Inflammatory macrophage treated with lipopolysaccharide for 4 hours (primary cell): ENCODE measurements at places on chromosomes 12 and 14.

DNA sequence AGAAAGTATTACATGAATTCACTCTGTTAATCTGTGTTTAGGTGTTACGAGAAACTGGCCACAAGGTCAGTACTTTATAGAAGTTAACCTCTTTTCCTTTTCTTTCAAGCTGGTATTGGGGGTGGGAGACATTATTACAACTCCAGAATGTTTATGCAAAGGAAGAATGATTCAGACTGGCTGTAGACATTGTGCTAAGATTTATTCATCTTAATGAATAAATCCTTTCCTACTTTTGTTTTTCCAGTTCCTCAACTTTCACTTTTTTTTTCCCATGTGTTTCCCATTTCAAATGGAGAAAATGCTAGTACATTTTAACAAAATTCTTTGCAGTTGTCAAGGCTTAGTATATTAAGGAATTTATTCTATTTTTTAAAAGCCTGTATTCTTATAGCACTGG is 1.3 kb downstream of the OTOGL start:
- no peak for DNase-seq

GRCh38 chr12:66066137-66066928 is 64.2 kb downstream of the LLPH start:
- DNase-seq = no peak

DNA sequence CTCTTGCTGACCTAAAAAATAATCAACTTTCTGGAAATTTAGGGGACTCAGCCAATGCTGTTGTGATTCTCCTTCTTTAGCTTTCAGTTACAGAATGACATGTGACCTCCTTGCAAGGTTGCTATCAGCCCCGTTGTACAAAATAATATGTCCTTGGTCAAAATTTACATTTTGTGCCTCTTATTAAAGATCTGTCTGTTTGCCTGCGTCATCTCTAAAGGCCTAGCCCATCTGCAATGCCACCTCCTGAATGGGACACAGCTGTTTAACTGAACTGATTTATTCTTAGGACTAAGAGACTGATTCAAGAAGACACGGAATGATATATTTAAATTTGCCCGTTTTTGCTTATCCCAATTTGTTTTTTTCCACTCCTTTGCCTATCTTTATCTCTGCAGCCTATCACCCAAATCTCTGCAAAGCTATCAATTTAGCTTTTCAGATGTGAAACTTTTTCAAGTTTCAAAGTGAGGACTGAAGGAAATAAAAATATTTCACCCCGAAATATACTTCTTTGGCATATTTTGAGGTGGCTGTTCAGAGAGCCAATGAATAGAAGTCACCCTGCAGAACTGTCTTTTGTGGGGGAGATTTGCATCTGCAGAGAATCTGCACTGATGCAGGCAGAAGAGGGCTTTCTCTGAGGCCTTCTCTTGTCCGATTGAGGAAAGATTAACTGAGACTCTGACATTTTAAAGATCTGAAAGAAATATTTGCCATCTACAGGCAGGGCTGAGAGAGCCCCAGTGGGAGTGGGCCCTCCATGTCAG is 126.0 kb downstream of the VEZT start:
- no peak for DNase-seq

GRCh38 chr14:83556065-83556464 is 1973.9 kb upstream of the FLRT2 start:
- DNase-seq = no peak

DNA sequence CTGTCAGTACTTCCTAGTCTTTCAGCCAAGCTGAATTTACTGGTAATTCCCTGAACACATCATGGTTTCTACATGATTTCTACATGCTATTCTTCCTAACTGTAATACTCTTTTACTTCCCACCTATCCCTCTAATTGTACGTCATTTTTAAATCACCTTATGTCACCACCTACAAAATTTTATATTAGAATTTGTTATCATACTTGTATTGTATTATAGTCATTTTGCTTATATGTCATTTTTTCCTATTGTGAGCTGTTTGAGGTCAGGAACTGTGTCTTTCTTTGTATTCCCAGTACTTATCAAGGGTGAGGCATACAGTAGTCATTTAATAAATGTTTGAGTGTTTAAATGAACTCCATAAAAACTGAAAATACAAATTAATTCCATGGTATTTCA is 86.6 kb downstream of the USP15 start:
- no peak for DNase-seq

- DNase-seq = peak; percentile 85
These were observed 11.7 kb upstream of the INF2 start for GRCh38 chr14:104677512-104678332.

DNA sequence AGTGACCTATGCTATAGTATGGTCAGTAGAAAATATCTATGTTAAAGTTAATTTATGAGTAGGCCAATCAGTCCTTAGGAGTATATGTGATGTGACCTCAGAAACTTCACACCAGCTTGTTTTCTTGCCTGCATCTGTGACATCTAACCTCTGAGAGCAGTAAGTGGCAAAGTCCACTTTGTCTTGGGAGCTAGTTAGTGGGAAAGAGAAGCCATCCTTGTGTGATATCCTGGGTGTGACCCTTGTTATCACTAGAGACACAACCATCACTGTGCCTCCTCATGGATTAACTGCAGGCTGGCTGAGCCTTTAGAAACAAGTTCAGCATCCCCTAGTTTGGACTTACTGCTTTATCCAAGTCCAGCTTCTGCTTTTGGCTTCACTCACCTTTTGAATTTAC is 170.6 kb upstream of the STXBP6 start:
- no peak for DNase-seq
